ENCODE measurements at places on chromosomes 11 and 22.

DNA sequence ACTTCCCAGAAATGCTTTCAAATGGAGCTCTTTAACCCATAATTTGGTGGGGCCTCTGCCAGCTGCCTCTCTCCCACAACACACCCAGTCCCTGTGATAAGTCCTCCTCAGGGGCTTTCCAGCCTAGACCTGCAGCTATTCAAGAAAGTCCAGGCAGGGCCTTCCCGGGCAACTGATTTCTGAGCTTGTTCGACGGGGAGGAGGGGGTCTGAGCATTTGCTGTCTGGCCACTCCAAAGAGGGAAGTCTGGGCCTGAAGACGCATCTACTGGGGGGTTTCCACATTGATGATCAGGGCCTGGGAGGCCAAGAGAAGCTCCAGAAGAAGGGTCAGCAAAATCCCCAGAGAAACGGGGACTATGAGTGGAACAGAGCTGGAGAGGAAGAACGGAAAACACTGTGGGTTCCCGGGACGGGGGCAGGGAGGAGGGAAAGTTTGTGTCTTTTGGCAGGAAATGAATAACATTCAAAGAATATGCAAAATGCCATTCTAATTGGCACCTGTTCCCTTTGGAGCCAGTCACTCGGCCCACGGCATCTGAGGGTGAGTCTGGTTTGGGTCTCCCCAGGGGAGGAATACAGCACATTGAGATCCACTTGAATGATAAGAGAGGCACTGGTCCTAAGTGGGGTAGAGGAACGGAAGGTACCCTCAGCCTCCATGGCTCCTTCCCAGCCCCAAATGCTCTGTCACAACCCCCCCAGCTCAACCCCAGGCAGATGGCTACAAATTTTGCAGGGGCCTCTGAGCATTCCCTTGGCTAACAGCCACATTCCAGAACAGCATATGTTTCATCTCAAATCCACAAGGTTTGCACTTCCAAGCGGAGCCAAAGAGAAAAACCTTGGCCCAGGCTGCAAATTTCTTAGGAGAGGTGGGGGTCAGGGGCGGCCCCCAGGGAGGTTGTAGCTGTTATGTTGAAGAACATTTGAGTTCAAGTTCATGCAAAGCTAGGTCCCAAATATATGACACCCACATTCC, 72.0 kb downstream of the RPUSD4 start:
- DNase-seq: peak; percentile 15

- peak; percentile 29 for DNase-seq
Measured at GRCh38 chr11:925496-926301, at the start of gene AP2A2. AP2A2 (plus strand) TSS chr11:925870; CDS start chr11:926022, 152 bp downstream.

GRCh38 chr11:17753641-17754040, 19.1 kb downstream of the KCNC1 start:
- DNase-seq: no peak

DNA sequence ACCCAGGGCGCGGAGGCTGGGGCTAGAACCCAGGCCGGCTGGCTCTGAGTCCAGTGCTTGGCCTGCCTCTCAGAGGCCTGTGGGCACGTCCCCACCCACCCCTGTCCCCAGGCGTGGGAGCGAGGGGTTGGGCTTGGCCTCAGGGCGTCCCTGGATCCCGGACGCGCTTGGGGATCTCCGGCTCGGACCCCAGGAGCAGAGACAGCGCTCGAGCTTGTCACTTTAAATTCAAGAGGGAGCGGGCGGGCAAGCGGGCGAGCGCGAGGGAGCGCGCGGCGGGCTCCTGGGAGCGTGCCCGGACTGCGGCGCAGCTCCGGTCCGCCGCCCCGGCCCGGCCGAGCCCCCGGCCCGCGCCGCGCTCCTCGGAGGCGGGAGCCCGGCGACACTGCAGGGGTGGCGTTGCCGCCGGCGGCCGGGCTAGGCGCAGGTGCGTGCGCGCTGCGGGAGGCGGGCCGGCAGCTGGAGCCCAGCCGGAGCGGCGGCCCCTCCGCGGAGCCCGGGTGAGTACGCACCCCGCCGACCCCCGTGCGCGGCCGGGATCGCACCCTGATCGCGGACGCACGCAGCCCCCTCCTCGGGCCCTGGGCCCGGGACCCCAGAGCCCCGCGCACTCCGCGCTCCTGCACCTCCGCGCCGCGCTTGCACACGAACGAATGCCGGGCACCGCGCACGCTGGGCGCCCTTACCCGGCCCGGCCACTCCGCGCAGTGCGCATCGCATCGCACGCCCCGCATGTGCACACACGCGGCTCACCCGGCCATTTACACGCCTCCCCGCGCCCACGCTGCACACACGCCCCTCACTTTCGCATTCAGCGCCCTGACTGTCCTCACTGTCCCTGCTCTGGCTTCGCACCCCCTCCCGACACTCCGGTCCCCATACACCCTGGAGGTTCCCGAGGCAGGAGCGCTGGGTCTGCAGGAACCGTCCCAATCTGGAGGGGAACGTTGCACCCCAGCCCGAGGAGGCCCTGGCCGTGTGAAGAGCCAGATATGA, at the start of gene SYT12:
TSS of gene SYT12 (plus strand) at position 174 of the 996 bp plus-strand sequence. CDS start 7,011 bp downstream, outside the sequence.
- DNase-seq: no peak

DNA sequence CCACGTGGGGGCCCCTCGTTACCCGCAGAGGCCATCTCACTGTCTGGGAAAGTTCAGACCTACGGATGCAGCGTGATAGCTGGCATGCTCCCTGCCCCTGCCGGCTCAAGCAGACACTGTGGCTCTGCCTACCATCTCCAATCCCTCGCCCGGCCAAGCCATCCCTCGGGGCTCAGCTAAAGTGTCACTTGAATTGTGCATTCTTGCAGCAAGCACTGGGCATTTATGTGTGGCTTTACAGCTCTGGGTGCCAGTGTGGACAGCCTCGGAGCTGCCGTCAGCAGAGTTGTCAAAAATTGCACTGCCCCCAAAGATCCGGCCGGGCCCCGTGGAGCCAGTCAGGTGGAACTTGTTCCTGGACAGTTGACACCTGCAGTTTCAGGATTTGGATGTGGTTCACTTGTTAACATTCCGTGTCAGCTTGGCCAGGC, 75.0 kb upstream of the FGF3 start:
- DNase-seq: no peak

DNA sequence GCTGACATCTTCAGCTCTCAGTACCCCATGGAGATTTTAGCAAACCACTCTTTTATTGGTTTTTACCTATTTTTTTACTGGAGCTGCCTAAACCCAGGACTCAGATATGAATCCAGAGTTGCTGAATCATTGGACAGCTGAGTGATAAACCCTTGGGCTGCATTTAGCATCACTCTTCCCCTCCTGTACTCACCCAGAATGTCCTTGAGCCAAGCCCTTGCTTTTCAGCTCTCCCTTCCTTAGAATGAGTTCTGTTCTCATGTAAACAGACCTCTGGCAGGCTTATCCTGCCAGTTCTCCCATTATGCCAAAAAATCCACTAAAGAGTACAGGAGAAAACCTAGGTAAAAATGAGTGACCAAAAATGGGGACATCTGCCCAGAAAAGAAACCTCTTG, 200.1 kb upstream of the POU2AF2 start:
- no peak for DNase-seq

DNA sequence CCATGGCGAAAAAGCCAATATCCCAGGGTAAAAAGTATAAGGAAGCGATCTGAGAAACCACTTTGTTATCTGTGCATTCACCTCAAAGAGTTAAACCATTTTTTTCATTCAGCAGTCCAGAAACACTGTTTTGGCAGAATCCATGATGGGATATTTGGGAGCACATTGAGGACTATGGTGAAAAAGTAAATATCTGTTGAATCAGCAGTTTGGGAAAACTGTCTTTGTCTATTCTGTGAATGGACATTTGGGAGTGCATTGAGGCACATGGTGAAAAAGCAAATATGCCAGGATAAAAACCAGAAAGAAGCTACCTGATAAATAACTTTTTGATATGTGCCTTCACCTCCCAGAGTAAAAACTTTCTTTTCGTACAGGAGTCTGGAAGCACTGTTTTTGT, 187.4 kb downstream of the OR4A47 start:
- DNase-seq: no peak

DNA sequence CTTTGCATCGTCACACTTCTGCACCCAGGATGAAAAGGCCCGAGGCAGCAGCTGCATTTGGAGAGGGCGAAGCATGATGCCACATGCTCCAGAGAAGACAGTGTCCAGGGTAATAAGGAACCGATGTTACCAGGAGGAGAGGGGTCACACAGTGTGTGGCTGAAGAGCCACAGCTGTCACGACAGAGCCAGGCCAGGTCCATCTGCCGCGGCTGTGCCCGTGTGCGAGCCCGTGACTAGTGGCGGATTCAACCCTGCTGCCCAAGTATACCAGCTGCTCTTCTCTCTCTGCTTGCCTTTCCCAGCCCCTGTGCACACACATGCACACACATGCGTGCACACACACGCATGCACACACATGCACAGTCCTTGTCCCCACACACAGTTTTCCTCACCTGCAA, 1432.5 kb downstream of the BRD1 start:
- DNase-seq: no peak

DNA sequence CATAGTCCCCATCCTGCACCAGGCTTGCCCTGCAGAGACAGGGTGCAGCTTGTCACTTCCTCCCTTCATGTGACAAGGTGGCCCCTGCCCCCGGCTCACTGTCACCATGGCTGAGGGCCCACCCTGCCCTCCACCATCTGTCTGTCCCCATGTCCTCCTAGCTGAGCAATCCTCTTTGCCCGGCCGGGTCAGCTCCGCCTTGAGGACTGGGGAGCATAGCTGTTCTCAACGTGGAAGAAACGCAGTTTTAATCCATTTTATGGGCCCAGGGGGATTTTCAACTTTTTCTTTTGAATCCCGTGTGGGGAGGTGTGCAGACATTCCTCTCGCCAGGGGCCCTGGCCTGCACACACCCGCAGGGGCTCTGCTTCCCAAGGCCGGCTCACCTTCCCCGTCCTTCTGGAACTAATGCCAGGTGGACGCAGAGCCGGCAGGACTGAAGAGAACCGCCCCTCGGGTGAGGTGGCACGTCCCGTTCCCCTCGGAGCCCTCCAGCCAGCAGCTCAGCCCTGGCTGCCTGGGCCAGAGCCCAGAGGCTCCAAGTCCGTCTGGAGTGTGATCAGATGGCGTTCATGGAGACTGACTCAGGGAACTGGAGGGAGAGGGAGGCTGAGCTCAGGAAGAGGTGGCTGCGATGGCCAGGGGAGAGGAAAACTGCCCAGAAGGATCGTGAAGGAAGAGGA, 1108.7 kb downstream of the BRD1 start:
- no peak for DNase-seq

DNA sequence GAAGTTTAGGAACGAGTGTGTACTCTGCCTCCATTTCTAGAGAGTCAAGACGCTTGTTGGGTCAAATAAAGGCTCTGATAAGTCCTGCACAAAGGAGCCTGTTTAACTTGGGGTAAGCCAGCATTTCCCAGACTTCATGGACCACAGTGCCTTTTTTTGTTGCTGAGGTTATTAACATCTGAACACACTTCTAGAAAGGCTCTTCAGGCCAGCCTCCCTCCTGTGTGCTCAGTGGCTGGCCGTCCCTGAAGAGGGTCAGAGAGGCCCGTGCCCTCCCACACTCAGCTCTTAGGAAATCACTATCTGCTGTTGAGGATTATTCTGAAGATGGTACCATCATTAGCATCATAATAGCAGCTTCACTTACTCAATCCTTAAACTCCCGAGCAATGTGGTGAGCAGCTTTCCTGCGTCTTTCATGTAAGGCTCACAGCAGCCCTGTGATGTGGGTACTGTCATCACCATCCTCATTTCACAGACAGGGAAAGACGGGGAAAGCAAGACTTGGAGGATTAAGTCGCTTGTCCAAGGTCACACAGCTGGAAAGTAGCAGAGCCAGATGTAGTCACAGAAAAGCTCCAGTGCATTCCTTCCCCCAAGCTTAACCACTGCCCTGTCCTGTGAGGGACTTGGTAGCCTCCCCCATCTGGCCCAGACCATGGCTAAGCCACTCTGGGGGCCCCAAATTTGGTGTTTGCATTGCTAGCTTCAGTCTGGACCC, 71.3 kb downstream of the TSPAN18 start:
- no peak for DNase-seq

DNA sequence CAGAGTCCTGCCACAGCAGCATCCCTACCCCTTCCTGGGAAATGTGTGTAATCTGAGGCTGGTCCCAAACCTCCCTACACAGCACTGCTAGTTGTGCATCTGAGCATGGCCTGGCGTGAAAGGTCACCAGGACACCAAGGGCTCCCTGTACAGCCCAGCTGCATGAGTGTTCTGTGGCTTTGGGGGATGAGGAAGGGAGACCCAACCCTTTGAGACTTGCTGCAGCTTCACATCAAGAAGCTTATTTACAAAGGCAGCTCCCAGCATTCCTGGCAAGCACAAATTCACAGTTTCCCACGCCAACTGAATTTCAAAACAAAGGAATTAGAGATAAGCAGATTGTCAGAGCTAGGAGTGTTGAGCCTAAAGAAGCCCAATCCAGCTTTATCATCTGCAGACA, 32.2 kb downstream of the CSNK2A3 start:
- DNase-seq: no peak

- DNase-seq: no peak
Measured at GRCh38 chr11:38182126-38182866, 1584.3 kb upstream of the RAG2 start.

DNA sequence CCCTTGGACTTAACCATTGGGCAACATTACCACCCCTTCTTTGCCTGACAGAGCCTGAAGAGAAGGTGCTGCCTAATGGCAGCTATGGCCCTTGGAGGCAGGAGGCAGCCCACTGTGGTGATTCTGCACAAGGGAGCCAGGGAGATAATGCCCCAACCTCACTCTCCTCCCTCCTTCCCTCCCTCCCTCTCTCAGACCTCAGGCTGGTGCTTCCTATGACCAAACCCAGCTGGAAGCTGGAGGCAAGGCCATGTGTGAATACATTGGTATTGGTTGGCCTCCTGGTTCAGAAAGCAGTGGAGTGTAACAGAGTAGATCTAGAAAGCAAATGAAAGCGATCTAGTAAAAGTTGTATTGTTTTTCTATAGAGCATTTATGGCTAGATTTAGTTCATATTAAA, 233.1 kb downstream of the CSNK2A3 start:
- no peak for DNase-seq

GRCh38 chr11:78147807-78148206, 8.4 kb upstream of the ALG8 start:
- DNase-seq: no peak

DNA sequence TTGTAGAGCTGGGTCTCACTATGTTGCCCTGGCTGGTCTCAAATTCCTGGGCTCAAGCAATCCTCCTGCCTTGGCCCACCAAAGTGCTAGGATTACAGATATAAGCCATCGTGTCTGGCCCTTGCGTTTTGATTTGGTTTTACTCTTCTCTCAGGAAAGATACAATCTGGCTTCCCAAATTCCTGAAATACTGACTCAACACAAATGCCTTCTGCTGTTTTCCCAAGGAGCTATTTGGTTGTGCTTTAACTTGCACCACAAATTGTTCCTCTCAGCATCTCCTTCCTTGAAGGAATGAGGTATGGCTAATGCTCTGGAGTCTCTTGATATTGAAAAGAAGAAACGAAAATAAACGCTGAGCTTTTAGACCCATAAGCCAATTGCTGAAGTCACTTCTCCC, 110.0 kb upstream of the PAX6 start:
- no peak for DNase-seq

- no peak for DNase-seq
Measured at GRCh38 chr11:1225386-1226225, 2.7 kb downstream of the MUC5B start.

All from NCI-H1694 (cell line).